ENCODE measurements at places on chromosomes 2 and 18.

GRCh38 chr2:202624133-202624532 lies 10.6 kb upstream of the FAM117B start:
- no peak for DNase-seq

DNA sequence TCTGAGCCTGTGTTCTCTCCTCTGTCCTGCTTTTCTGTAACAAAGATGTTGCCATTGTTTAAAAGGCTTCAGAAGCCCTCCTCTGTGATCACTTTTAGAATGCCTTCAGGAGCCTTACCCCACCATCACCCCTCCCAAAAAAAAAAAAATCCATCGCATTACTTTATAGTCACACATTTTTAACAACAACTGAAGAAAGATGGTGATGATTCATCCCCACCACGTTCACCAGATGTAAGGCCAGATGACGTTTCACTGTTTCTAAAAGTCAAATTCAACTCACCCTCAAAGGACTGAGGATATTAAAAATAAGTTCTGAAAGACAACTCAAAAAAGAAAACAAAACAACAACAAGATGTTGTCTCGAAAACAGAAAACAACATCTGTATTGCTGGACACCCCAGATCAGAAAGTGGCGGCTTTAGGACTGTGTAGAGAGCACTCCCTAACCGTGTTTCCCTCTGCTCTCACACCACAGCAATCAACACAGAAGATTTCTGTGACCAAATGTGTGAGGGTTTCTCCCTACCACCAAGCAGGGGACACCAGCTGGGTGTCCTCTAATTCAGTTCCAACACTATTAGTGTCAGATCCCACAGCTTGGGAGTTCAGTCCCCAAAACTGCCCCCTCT lies 61.9 kb upstream of the CREB1 start:
- DNase-seq, result no peak

GRCh38 chr2:46211461-46211860 lies 85.7 kb upstream of the EPAS1 start:
- no peak for DNase-seq

- no peak for DNase-seq
Measured at GRCh38 chr2:212337036-212337435, 201.6 kb downstream of the ERBB4 start.

DNA sequence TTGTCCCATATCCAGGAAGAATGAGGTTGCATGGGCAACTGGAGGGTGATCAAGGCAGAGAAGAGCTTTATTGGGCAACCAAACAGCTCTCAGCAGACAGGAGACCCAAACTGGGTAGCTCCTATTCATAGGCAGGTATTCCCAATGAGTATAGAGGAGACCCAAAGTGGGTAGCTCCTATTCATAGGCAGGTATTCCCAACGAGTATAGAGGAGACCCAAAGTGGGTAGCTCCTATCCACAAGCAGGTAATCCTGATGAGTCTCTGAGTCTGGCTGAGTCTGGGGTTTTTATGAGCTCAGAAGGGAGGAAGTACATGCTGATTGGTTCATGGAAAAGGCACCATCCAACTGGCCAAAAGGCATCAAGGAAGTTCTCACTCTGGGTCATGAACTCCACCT lies 5.3 kb upstream of the GORASP2 start:
- DNase-seq, result no peak

DNA sequence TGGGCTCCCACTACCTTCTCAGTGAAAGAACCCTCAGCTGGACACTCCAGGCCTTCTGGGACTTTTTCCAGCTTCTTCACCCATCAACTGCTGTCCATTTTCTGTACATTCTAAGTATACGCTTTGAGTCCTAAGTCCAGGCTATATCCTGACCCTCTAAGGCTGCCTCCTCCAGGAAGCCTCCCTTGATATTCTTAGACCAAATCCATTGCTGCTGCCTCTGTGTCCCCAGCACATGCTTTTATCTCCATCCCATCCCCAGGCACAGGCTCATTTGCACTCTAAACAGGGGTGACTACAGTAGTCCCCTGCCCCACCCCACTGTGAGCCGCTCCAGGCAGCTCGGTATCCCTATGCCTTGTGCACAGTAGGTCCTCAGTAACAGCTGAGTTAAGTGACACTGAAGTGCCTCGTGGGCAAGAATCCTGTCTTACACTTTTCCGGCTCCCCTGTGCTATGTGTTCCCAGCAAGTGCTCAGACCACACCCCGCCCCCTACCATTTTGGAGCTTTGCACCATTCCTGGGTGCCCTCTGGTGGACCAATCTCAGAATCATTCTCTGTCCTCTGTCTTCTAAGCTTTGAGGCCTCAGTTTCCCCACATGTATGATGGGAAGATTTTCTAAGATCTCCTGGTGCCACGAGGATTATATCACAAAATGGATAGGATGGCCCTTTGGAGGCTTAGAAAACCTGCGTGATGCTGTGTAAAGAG lies 34.9 kb downstream of the EMX1 start:
- DNase-seq, result no peak

DNA sequence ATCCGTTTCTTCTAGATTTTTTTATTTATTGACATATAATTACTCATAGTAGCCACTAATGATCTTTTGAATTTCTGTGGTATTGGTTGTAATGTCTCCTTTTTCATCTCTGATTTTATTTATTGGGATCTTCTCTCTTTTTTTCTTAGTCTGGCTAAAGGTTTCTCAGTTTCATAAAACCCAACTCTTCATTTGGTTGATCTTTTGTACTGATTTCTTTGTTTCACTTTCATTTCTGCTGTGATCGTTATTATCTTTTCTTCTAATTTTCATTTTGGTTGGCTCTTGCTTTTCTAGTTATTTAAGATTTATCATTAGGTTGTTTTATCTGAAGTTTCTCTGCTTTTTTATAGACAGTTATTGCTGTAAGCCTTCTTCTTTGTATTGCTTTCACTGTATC lies 463.6 kb upstream of the CRIM1 start:
- DNase-seq, result no peak

DNA sequence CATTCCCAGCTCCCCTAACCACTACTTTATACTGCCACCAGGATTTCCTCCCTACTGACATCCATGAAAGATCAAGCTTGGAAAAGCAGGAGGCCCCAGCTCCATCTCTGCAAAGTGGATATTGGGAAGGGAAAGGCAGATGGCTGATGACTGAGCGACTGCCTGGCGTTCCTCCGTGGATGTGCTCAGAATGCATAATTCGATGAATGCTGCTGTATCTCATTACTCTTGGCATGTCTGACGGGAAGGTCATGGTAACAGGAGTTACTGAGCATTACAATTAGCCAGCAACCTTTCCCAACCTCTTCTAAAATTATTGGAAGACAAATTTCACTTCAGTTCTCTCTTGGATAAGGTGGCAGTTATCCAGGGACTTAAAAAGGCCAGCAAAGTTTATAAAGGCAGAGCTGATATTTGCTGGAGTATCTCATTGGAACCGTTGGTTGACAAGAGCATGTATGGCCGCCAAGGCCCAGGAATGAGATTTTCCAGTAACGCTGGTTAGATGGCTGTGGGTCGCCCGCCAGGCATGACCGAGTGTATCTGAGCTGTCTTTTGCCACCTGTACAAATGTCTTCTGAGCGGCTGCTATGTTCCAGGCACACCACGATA lies 34.5 kb downstream of the KCNE4 start:
- DNase-seq, result no peak

All from AML-193 (cell line).